ENCODE measurements at places on chromosomes 4 and X.

DNA sequence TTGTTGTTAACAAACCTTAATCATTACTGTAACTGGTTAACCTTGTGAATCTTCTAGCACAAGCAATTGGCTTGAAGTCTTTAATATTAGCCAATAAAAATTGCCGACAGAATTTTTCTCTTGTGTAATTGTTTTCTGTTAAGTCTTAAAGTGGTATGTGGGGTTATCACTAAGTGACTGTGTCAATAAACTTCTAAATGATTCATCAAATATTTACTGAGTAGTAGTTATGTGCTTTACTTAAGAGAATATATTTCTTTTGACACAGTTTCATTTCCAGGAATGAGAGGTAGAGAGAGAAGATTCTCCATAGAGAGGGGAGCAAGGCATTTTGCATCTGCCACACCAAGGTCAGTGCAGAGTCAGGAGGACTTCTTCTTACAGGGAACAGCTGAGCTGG is 2361.6 kb upstream of the AGA start:
- DNase-seq, result no peak

GRCh38 chrX:140815868-140816267 is 106.3 kb downstream of the LINC00632 start:
- no peak for DNase-seq

DNA sequence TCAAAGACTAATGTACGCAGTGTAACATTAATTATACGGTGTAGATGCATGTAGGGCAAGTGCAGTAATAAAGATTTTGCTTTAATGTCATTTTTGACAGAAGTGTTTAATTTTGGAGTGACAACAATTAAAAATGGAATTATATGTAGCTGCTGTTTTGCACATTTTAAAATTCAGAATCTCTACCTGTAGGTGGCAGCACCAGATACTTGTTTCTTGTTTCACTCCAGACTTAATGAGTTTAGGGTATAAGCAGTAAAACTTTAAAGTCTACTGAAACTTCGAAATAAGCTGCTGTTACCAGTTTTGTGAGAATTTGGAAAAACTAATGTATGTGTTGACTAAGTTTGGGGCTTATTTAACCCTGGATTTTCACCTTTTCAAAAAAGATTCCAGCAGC is 144.9 kb downstream of the POLA1 start:
- DNase-seq, result no peak

- no peak for DNase-seq
Measured at GRCh38 chr4:172850838-172851237, 317.8 kb upstream of the GALNT7 start.

DNA sequence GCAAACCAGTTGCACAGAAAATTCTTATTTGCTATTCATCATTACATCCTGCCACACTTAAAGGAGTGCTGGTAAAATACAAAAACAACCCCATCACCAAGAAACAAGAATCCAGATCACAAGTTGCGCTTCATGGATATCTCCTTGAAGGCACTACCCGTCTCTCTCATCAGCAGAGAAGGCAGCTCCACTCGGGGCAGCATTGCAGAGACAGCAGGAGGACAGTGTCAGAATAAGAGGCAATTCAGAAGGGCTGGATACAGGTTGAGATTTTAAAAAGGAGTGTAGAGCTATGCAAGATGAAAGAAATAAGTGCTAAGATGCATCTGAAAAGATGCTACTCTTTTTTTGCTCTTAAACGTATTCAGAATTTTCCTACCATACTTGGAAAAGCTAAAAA is 71.4 kb downstream of the LDB2 start:
- no peak for DNase-seq

DNA sequence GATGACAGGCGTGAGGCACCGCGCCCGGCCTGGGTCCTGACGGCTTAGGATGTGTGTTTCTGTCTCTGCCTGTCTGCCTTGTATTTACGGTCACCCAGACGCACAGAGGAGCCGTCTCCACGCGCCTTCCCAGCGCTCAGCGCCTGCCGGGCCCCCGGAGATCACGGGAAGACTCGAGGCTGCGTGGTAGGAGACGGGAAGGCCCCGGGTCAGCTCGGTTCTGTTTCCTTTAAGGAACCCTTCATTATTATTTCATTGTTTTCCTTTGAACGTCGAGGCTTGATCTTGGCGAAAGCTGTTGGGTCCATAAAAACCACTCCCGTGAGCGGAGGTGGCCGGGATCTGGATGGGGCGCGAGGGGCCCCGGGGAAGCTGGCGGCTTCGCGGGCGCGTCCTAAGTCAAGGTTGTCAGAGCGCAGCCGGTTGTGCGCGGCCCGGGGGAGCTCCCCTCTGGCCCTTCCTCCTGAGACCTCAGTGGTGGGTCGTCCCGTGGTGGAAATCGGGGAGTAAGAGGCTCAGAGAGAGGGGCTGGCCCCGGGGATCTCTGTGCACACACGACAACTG is 1.3 kb downstream of the SHOX start:
- no peak for DNase-seq
